Stimulated activated CD8-positive, alpha-beta memory T cell treated with anti-CD3 and anti-CD28 coated beads, Interleukin-15, amount 100 ng/mL, for 4 hours (primary cell): ENCODE measurements at places on chromosomes 13 and 19.

DNA sequence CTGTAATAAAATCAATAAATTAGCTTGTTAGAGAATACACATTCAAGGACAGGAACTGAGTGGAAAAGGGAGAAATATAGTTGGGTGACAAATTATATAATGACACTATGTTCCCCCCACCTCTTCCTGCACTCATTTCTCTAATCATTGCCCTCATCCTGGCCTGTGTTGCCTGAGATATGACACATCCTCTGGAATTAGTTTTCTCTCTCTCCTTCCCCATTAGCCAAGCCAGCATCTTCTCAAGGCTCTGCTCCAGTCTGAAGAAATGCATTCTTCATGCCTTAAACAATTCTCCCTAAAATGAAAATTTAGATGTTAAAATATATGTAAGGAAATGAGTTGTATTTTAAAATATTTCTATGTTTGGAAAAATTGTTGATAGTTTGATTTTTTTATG is 280.3 kb downstream of the POU4F1 start:
- DNase-seq = no peak

DNA sequence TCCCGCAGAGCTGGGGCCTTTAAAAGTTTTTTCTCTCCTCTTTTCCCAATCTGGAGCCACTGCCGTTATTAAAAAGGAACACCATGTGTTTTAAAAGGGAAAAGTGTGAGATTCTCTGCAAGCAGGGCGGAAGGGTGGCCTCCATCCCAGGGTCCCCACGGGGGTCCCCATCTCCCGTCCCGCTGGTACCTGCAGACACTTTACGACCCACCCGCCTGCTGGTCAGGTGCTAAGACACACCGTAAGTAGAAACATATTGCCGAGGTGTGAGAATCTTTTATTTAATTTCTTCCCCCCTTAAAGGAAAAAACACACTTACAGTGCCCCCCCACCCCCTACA is 1.8 kb downstream of the CRLF1 start:
- DNase-seq = no peak

DNA sequence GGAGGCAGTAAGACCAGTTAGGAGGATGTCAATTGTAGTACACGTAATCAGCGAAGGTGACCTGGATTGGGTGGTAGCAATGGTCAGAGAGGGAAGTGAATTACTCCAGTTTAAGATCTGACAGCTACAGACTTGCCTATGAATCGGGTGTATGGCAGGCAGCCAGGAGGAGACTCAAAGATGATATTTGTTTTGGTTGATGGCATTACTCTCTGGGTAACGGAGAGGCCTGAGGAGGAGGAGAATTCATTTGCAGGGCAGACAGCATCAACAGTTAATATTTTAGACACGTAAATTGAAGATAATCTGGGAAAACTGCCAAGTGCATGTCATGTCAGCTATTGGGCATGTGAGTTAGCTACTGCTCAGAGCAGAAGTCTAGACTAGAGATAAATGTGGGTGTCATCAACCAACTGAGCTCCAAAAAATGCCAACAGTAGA is 109.2 kb downstream of the SGCG start:
- DNase-seq = no peak

GRCh38 chr13:75339635-75340374 is 142.2 kb downstream of the TBC1D4 start:
- no peak for DNase-seq

- no peak for DNase-seq
These were observed 207.9 kb downstream of the TM9SF2 start for GRCh38 chr13:99709134-99709533.

DNA sequence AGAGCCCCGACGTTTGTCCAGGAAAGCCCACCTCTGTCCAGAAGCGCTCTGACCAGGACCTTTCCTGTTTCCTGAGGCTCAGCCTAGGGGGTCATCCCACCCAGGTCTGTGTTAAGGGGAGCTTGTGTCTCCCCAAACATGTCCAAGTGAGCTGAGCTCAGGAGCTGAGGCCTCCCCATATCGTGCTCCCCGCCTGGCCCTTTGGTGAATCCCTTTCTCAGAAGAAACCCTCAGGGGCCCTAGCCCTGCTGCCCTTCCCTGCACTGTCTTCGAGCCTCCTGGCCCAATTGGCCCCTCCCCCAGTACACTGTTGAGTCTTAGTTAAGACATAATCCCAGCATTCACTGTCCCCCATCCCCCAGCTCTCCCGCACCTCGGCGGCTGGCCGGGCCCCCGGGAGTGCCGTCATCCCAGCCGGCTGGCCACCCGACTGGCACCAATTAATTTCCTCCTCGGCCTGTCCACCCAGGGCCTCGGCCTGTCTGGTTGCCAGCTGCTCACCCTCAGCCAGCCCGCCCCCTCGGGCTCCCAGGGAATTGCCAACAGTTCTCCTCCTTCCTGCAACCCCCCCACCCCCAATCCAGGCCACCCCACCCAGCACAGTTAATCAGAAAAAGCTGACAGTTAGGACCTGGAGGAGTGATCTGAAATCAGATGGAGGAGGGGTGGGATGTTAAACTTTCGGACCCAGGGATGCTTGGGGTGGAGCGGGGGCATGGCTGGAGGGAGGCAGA is 13.6 kb downstream of the IER2 start:
- no peak for DNase-seq

DNA sequence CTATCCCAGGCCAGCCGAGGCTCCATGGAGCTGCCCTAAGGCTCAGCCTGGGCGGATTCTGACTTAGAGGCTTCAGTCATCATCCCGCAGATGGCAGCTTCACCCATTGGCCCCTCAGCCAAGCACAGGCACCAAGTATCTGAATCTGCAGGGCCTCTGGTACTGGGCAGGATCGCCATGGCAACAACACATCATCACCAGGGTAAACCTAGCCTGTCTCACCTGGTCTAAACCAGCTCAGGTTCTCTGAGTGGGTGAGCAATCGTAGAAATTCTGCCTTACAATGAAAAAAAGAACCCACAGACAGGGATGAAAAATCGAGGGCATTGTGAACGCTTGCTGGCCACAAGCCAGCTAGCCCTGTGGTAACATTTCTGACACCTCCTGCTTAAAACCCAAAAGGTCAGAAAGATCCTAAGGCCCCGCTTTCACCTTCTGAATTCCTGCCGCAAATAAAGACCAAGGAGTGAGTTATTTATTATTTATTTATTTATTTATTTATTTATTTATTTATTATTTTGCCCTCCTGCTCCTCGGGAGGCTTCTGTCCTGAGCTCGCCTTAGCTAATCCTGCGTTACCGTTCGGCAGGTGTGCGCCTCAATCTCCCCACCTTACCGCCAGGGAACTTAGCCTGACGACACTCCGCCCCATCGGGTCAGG is 12.0 kb upstream of the CEACAM21 start:
- DNase-seq = no peak

DNA sequence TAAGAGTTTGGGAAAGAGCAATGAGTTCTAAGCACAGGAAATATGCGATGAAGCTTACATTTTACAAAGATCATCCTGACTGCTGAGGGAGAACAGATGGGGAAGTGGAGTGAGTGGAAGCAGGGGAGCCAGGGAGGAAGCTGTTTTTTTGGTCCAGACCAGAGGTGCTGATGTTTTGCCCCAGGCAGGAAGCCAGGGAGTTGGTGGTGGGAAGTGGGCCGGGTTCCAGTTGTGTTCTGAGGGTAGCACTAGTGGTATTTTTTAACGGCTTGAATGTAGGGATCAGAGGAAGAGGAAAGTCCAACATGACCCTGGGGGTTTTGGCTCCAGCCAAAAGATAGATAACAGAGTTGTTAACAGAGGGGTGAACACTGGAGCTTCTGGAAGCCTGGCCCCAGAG is 20.7 kb upstream of the OLFM4 start:
- DNase-seq = no peak
